ENCODE measurements at places on chromosomes 11 and 22. TPM values are rescaled to one million over a fixed set of nuclear protein-coding genes. Genes with fewer than 3 reads are reported as not detected.

PARVG gene
- 142 TPM for total RNA-seq

GRCh38 chr22:40189997-40190396, 12.3 kb downstream of the TNRC6B start:
- H3K4me3 ChIP-seq = no peak overlapping the region
- H3K27ac ChIP-seq = no peak overlapping the region

DNA sequence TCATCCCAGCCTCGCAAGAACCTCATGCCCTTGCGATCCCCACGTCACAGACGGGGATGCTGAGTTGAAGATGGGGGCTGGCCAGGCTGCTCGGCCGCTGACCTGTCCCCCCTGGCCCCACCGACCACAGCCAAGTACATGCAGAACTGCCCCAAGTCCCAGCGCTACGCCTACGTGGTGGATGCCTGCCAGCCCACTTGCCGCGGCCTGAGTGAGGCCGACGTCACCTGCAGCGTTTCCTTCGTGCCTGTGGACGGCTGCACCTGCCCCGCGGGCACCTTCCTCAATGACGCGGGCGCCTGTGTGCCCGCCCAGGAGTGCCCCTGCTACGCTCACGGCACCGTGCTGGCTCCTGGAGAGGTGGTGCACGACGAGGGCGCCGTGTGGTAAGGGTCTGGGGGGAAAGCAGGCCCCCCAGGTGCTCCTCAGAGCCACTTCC, 10.0 kb downstream of the MUC5B start:
- no peak overlapping the region for H3K27ac ChIP-seq
- no peaks in the 10 kb centered on the region for H3K27me3 ChIP-seq
- H3K4me1 ChIP-seq = no peaks in the 10 kb centered on the region

- peaks cover 37% of the 10 kb centered on the region for H3K36me3 ChIP-seq
- H3K27me3 ChIP-seq = no peaks in the 10 kb centered on the region
- no peak for DNase-seq
- H3K4me3 ChIP-seq = no peak overlapping the region
These were observed 2.9 kb downstream of the LMF2 start for GRCh38 chr22:50504369-50505211.

DNA sequence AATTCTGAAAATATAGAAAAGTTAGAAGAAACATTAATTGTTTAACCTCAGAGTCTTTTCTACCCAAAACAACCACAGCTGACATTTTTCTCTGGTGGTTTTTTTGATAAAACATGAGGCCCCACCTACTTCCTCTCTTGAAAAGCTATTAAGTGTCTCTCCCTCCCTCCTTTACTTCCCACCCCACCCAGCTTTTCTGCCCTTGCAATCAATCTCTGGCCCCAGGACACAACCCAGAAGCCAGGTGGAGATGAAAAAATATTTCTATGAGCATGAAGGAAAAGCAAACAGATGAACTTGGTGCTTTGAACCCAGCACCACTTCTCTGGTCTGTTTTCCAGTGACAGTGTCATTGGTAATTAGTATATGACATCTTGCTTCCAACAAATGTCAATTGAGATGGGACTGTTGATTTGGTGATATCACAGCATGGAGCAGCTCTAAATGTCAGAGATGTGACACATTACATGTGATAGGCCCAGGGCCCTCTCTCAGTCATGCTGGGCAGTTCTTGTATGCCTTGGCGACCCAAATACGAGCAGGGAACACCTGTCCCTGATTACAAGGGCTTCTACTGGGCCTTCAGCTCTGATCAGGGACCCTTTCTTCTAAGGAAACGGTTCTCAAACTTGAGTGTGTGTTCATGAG, 23.9 kb upstream of the TMPRSS13 start:
- peaks cover 65% of the 10 kb centered on the region for H3K4me1 ChIP-seq
- peak overlapping the region; percentile 13 for H3K4me3 ChIP-seq

- DNase-seq = peak; percentile 39
- peaks cover 5% of the 10 kb centered on the region for H3K36me3 ChIP-seq
- peak overlapping the region; percentile 82 for H3K27ac ChIP-seq
- H3K4me3 ChIP-seq = peak overlapping the region; percentile 0
These were observed 25.9 kb upstream of the SCARF2 start for GRCh38 chr22:20463324-20464095.

Measured in CD4-positive, alpha-beta T cell (primary cell).